ENCODE measurements at places on chromosomes 7 and 10.

GRCh38 chr10:35498693-35499092, 106.4 kb upstream of the GJD4 start:
- no peak for DNase-seq

DNA sequence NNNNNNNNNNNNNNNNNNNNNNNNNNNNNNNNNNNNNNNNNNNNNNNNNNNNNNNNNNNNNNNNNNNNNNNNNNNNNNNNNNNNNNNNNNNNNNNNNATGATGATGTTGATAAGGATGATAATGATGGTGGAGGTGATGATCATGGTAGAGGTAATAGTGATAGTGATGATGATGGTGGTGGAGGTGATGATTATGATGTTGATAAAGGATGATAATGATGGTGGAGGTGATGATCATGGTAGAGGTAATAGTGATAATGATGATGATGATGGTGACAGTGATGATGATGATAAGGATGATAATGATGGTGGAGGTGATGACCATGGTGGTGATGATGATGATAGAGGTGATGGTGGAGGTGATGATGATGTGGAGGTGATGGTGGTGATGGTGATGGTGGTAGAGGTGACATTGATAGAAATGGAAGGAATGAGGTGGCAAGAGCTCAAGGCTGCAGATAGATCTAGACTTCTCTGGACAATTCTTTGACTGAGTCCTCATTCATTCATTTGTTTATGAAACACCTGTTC, 47.8 kb downstream of the FAM20C start:
- DNase-seq = no peak

DNA sequence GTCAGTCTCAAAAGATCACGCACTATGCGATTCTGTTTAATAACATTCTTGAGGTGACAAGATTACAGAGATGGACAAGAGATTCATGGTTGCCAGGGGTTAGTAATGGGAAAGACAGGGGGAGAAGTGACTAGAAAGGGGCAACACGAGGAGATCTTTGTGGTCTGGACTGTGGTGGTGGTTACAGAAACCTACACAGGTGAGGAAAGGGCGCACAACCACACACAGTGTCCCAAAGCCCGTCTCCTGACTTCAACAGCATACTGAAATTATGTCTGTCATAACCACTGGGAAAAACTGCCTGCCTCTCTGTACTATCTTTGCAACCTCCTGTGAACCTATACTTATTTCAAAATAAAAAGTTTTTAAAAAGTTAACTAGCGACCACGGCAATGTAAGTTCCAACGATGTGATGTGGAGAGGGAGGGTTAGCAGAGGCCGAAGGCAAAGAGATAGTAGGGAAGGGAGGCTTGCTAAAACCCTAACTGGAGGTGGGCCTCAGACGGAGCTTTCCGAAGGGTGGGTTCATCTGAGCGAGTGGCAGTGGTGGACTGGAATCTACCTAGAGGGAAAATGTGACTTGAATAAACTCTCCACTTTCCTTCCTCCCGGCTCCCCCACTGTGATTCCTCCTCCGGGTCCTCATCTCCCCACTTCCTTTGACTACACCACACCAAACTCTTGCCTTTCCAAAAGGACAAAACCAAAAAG, 43.7 kb downstream of the GNA12 start:
- no peak for DNase-seq

DNA sequence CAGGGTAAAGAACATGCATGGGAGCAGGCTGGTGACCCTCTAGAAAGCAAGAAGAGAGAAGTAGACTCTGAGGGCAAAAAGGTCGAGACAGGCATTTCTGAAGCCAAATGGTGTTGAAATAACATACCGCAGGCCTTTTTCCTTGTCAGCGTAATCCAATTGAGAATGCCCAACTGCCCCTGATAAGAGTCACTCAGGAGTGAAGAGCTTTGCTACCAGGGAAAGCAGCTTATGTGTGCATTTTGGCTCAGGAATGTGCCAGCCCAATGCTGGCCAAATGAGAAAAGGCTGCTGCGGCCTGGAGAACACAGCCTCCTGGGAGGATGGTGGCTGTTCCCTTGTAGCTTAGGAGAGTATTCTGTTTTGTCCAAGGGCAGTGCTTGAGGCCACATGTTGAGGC, 61.4 kb upstream of the NFKB2 start:
- no peak for DNase-seq

DNA sequence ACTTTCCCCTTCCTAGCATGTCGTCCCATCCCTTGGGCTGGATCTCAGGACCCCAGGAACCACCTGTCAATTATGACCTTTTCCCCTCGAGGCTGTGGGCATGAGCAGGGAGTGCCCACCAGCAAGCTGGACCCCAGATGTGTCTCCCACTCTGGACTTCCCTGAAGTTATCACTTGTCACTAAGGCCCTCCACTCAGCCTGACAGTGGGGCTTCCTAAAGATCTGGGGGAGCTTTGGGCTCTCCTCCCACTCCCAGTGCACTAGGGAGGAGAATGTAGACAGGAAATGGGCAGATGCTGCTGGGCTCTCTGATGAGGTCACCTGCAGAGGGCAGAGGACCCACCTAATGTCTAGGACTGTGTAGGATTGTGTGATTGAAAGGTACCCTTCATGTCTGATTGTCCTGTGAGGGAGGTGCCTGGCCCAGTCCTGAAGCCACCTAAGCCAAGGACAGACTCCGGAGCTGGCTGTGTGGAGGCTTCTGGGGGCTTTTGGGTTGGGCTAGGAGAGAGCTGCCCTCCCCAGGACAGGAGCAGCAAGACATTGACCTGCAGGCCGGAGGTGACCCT, 18.7 kb downstream of the MYO1G start:
- no peak for DNase-seq

All from stimulated activated CD8-positive, alpha-beta memory T cell treated with anti-CD3 and anti-CD28 coated beads, Interleukin-7, amount 100 ng/mL, for 4 hours (primary cell).